Common myeloid progenitor, CD34-positive (primary cell): ENCODE measurements at places on chromosomes 5 and 9.

DNA sequence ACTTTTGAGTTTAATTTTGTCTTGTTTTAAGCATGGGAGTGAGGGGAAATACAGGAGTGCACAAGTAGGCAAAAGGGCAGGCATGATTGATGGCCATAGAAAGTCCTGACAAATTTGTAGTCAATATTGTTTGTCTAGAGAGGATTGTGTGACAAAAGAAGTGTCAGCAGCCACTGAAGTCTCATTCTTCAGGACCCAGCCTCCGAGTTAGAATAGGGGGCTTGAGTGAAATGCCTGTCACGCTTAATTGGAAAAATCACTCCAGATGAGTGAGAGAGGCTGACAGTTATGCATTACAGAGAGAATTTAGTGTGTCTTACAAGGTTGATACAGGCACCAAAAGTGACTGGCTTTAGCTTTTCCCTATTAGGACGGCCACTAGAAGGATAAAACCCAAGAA lies 81.9 kb upstream of the RPS23 start:
- DNase-seq = no peak

DNA sequence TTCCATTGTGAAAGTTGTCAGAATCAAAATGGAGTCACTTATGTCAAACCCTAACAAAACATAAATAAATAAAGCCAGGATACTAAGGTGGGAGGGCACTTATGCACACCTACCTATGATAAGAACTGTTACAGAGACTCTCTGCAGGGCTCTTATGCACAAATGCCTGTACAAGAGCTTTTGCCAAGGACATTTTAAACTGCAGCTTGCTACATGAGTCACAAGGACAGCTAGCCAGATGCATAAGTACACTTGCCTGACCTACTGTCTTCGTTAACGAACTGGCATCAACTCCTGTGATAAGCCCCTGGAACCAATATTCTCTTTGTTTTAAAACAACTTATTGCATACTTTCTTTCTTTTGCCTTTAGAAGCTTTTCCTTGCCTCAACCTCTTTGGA lies 152.9 kb upstream of the SPEF2 start:
- DNase-seq = no peak

DNA sequence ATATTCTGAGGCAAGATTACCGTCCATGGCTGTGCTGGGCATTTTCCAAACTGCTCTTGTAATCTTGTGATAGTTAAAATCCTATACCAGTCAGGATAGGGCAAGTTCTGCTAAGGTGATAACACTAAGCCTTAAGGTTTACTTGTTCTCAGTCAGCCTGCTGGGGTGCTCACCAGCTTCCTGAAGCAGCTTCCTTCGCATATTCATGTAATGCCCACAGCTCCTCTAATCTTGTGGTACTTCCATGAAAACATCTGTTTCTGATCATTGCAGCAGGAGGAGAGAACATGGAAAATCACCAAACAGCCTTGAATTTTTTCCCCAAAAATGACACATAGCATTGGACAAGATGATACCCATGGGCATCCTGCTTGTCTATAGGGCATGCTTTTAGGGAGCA lies 473.2 kb downstream of the MED10 start:
- no peak for DNase-seq

DNA sequence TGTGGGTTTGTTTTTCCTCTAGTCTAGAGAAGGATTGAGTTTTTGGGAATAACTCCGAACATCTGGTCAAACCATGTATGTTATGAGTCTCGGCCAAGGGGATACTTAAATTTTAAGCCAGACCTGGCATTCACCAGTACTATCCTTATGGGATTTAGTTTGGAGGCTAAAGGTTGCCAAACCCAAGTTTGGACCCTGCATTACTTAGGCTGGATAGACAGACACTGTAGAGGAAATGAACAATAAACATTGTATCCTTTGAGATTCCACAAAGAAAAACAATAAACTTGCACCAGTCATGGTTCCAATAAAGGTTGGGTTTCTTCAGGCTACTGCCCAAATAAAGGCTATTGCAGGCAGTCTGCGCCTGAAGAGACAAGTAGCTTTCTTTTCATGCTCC lies 296.7 kb upstream of the MEF2C start:
- DNase-seq = no peak

- DNase-seq = no peak
These were observed 97.8 kb downstream of the ADAMTS12 start for GRCh38 chr5:33793836-33794549.
